ENCODE measurements at places on chromosomes 13 and 19.
A peak's percentile ranks its signal among the peaks of the same experiment; 100 is the strongest.

GRCh38 chr19:48714759-48715675, 4.5 kb downstream of the MAMSTR start:
- DNase-seq: no peak

GRCh38 chr19:5109560-5109959, 140.6 kb downstream of the KDM4B start:
- no peak for DNase-seq

DNA sequence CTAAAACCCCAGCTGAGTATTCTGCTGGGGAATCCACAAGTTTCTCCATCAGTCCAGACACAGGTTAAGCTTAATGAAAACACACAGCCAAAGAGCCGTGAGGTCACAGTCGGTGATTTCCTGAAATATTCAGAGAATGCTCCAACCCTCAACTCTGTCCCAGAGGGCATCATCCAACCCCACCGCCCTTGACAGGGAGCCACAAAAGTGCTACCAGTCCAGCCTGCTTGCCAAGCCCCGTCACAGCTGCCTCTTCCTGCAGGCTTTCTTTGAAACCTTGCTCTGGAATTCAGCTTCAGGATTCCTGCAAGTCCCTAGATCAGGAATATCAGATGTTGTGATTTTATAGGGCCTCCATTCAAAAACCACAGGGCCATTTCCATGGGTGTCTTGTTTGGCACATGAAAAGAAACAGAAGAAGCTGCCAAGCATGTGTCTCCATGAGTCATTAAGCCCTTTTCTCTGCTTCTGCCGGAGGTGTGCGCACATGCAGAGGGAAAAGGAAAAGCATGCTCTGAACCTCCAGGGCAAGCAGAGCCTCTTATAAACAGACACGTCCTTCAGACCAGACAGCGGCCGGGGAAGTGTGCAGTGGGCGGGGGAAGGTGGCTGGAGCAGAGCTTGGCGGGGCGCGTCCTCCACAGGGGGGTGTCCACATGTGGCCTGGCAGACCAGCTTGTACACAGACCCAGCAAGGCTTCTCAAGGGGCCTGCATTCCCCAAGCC, 164.7 kb downstream of the KATNAL1 start:
- DNase-seq: peak; percentile 86

- no peak for DNase-seq
Measured at GRCh38 chr13:44955406-44955805, 33.9 kb downstream of the NUFIP1 start.

DNA sequence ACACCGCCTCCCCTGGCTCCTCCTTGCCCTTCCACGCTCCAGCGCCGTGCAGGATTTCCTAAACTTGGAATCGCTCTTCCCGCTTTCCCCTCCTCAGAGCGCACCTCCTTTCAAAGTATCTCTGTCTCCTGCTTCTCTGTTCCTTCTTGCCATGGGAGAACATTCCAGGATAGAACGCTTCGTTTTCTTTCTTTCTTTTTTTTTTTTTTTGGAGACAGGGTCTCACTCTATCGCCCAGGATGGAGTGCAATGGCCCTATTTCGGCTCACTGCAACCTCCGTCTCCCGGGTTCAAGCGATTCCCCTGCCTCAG, 574 bp upstream of the XPO4 start:
- DNase-seq: no peak

GRCh38 chr19:52660981-52661380, 22.8 kb upstream of the ZNF83 start:
- DNase-seq: no peak
